ENCODE measurements at places on chromosomes 12 and 14.

GRCh38 chr14:105855893-105856675, 329.7 kb downstream of the TMEM121 start:
- DNase-seq, result no peak

- DNase-seq, result no peak
Observed at GRCh38 chr12:81692008-81692407, 67.1 kb downstream of the PPFIA2 start.

GRCh38 chr12:25843976-25844375, 114.5 kb upstream of the RASSF8 start:
- DNase-seq, result no peak

DNA sequence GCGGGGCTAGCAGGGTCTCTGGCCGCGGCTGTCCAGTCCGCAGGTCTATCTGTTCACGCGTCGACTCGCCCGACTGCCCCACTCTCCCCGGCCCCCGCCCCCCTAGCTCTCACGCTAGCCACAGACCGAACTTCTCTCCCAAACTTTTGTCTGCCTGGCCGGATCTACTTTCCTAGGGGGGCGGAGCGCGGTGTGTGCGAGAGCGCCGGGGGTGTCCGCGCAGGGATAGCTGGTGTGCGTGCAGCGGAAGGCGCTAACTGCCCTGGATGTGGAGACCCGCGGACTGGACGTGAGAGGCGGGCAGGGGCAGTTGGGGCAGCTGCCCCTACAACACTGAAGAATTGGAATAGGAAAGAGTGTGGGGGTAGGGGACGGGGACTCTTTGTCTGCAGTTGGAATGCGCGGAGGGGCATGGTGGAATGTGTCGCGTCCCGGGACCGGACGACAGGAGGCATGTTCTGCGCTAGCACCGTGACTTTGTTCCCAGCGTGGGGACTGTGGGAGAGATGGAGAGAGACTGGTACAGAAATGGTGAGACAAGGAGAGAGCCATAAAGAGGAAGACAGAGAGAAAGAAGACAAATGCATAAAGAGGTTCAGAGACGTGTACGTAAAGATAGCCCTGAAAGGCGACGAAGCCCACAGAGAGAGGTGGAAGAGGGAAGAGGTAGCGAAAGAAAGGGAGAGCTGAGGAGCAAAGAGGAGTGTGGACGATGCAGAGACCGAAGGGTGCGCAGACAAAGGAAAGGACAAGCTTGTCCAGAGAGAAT, at the start of gene AJUBA:
Gene AJUBA, minus strand, starts transcription at position 75 of the 769 bp plus-strand sequence. CDS start 285 bp downstream, outside the sequence.
- DNase-seq, result peak; percentile 86

GRCh38 chr12:84816916-84817695, 95.5 kb downstream of the SLC6A15 start:
- DNase-seq, result no peak

DNA sequence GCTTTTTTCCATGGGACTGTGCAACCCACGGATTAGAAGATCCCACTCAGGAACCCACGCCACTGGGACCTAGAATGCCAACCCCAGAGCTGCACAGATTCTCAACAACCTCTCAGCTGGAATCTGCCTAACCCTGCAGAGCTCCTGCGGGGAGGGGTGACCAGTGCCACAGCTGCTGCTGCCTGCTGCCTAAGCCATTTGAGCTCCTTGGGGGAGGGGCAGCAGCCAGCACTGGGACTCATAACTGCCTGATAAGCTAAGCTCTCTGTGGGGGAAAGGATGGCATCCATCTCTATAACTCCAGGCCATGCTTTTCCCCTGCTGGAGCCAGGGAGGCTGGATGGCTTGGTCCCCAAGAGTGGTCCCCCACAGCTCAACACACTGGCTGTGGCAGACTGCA, 182.8 kb downstream of the SLC5A8 start:
- DNase-seq, result no peak

- DNase-seq, result no peak
Observed at GRCh38 chr14:103559766-103560165, 2.7 kb downstream of the BAG5 start.

DNA sequence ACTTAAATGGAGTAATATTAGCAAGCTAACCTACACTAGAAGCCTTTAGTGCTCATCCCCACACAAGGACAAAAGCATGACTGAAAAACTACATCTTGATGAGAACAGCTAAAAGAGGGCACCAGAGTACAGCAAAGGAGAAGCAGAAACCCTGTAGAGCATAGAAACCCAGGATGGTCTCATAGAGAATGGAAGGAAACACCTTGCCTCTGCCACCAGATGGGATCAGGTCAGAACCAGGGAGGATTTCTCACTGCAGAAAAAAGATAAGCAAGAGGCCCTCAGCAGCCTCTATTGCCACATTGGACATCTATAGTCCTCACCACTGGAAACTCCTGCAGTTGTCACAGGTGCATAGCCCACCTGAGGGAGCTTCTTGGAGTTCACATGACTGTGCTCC, 13.6 kb upstream of the ZNF705A start:
- DNase-seq, result no peak

DNA sequence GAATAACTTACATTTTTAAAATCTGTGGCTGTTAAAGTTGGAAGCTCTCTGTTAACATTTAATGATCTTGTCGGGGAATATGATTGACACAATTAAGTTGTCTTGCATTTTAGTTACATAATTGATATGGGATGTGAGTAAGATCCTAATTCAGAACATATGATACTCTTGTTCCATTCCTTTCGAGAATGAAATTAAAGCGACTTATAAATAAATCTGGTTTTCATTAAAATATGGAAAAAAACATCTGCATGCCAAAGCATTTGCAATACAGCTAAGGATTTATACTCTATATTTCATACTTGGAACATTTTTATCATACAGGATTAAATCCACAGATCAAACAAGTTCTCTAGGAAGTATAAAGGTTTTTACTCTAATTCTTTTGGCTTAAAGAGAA, 52.0 kb downstream of the SLC38A6 start:
- no peak for DNase-seq

GRCh38 chr14:92398888-92399636, 76.1 kb downstream of the SLC24A4 start:
- no peak for DNase-seq

GRCh38 chr12:122147514-122148290, 26.3 kb downstream of the IL31 start:
- no peak for DNase-seq

DNA sequence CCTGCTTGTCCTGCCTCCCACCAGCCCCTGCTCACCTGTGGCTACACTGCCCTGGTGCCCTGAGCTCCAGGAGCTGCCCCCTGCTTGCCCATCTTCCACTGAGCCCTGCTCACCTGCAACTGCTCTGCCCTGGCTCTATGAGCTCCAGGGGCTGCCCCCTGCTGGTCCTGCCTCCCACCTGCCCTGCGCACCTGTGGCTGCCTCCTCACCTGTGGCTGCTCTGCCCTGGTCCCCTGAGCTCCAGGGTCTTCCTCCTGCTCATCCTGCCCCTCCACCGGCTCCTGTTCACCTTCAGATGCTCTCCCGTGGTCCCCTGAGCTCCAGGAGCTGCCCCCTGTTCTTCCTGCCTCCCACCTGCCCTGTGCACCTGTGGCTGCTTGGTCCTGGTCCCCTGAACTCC, 247.6 kb downstream of the TMEM121 start:
- DNase-seq, result no peak

DNA sequence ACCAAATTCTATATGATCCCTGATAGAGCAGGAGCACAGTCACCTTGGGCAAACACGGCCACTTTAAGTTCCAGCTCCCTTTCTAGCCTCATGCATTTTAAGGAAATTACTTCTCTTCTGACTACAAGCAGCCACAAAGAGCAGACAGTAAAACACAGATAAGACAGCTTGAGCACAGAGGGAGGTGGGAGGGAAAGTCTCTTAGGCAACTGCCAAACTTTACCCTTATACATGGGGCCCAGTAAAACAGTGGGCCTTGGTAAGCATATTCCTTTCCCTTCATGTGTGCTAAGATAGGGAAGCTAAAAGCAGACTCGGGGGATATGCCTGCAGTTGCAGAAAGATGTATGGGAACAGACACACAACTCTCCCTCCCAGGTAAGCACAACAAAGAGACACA, 235.9 kb downstream of the CPNE8 start:
- DNase-seq, result no peak

GRCh38 chr12:117403586-117404139, 42.2 kb upstream of the NOS1 start:
- DNase-seq, result no peak

GRCh38 chr12:92582893-92583292, 119.9 kb upstream of the PLEKHG7 start:
- no peak for DNase-seq

- peak; percentile 60 for DNase-seq
Observed at GRCh38 chr12:67161322-67161918, 107.7 kb upstream of the CAND1 start.

DNA sequence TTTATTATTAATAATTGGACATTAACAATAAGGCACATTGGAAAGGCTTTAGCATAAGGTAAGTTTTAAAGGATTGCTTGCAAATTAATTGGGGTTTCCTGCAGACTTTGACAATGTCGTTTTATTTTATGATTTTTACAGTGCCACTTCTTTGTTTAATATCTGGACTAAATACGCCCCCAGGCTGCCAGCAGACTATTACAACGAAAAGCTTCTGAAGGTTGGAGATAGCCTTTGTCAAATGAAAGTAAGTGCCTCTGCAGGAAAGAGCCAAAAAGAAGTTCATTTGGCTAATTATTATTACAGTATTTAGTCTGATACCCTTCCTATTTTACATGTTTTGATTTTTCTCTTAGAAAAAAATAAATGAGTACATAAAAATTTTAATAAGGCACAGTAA, 11.3 kb downstream of the CFAP54 start:
- no peak for DNase-seq

- peak; percentile 36 for DNase-seq
Observed at GRCh38 chr12:112496496-112496895, 77.7 kb downstream of the PTPN11 start.

DNA sequence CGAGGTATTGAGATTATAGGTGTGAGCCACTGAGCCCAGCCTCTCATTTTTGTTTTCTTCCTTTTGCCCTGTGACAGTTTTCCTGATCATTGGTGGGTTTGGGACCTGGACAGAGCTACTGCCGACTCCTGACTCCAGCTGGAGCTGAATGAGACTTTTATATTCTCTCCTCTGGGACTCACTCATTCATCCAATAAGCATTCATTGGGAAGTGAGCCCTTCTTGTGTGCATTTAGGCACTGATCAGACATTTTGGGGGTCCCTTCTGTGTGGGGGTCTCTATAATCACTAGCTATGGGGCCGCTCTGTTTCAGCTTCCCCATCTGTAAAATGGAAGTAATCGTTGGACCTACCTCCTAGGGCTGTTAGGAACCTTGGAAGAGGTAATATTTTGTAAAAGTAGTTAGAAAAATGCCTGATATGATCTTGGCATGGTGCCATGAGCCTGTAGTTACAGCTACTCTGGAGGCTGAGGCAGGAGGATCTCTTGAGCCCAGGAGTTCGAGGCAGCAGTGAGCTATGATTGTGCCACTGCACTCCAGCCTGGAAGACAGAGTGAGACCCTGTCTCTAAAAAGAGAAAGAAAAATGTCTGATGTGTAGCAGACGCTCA, 7.2 kb downstream of the SH2B3 start:
- DNase-seq, result no peak

DNA sequence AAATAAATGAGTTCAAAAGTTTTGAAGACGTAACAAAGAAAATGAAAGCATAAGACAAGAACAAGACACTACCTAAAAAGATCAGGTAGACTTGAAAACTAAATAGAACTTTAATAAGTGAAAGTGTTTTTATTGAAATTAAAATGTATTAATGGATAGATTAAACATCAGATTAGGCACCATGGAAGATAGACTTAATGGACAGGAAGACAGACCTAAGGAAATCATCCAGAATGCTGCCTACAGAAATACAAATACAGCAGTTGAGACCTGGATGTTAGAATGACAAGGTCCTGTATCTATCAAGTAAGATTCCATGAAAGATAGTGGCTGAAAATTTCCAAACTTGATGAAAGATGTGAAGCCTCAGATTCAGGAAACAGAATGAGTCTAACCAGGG, 11.5 kb downstream of the PLEKHH1 start:
- DNase-seq, result no peak

DNA sequence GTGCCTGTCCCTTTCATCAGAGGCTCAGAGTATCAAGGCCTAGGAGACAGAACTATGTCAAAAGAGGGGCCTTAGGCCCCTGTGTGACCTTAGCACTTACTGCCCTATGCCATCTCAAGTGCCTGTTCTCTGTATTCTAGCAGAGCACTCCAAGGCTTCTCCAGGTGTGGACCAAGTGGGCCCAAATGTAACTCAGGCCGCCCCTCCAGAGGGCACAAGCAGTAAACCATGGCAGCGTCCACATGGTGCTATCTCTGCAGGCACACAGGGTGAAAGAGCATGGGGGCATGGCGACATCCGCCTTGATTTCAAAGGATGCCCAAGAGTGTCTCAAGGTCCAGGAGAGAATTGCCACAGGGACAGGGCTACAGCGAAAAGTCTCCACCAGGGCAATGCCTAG, 628.7 kb downstream of the RPS29 start:
- DNase-seq, result no peak

DNA sequence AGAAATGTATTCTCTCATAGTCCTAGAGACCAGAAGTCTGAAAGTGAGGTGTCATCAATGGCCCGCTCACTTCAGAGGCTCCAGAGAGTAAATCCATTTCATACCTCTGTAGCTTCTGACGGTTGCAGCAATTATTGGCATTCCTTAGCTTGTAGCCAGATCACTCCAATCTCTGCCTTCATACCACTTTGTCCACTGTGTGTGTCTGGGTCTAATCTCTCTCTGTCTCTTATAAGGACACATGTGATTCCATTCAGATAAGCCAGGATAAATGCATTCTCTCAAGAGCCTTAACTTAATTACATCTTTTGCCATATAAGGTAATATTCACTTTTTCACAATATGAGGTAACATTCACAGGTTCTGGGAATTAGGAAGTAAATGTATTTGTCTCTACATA, 365.7 kb downstream of the GXYLT1 start:
- DNase-seq, result no peak

GRCh38 chr12:7857971-7858370, 14.7 kb downstream of the SLC2A14 start:
- no peak for DNase-seq

DNA sequence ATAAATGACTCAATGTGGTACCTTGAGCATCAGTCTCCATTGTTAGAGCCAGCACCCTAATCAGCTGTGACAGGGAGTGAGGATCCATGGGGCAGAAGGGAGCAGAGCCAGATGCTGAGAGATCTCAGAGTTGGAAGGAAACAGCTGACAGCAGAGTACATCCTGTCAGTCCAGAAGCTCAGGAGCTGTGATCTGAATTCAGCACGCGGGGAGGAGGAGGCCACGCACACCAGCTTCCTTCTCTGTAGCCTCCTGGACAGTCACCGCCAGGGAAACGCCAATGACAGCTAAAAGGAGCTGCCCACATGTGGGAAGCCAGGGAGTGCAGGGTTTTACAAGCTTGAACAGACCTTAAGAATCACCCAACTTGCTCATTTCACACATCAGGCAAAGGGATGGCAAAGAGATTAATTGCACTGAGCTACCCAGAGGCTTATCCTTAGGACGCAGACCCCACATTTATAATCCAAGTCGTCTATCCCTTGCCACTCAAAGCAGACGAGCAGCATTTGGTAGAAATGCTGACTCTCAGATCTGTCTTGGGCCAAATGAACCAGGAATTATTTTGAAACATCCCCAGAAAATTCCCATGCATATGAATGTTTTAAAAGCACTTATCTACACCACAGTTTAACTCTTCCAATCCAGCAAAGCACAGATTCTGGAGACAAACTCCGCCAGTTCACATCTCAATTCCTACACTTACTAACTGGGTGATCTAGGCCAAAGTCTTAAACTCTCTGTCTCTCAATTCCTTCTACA, 322.6 kb upstream of the TMTC1 start:
- no peak for DNase-seq
